ENCODE measurements at places on chromosomes 16 and 17. TPM values are rescaled to one million over a fixed set of nuclear protein-coding genes. Genes with fewer than 3 reads are reported as not detected.

- DNase-seq: no peak
These were observed 74.1 kb downstream of the MYH11 start for GRCh38 chr16:15782573-15783365.

GRCh38 chr16:48487287-48487686 lies 102.1 kb upstream of the SIAH1 start:
- no peak for DNase-seq

DNA sequence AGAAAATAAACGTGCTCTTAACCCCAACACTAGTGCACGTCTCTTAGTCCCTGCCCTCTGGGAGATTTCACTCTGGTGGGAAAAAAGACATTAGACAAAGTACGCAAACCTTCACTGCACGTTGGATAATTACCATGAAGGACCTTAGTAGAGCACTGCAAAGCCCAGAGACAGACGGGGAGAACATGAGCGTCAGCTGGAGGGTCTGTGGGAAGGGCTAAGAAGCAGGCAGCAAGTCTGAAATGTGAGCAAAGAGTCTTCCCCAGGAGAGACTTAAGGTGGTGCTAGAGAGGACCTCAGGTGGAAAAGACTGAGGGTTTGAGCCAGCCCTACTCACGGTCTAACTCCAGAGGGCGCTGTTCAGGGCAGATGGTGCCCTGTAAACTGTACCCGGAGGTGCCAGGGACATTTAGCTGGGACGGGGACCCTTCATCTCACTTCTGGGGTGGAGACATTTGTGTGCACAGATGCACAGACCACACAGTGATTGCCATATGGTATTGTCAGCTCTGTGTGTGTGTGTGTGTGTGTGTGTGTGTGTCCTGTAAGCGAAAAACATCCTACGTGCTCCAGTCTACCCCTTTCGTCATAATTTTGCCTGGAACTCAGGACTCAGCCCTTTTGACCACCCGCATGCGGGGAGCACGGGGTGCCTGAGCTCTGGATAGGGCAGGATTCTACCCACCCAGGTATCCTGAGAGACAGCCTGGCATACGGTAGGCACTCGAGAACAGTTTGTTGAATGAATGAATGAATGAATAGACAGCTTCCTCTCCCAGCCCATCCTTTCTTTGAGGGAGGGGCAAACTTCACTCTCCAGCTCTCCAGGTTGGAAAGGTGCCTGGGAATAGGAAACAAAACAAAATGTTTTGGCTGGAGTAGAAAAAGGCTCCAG lies 10.1 kb upstream of the STAC2 start:
- peak; percentile 89 for DNase-seq

- peak; percentile 87 for DNase-seq
These were observed 26.4 kb downstream of the EEF2K start for GRCh38 chr16:22232277-22233036.

Gene FBXW10
- polyA plus RNA-seq: 5.0 TPM

DNA sequence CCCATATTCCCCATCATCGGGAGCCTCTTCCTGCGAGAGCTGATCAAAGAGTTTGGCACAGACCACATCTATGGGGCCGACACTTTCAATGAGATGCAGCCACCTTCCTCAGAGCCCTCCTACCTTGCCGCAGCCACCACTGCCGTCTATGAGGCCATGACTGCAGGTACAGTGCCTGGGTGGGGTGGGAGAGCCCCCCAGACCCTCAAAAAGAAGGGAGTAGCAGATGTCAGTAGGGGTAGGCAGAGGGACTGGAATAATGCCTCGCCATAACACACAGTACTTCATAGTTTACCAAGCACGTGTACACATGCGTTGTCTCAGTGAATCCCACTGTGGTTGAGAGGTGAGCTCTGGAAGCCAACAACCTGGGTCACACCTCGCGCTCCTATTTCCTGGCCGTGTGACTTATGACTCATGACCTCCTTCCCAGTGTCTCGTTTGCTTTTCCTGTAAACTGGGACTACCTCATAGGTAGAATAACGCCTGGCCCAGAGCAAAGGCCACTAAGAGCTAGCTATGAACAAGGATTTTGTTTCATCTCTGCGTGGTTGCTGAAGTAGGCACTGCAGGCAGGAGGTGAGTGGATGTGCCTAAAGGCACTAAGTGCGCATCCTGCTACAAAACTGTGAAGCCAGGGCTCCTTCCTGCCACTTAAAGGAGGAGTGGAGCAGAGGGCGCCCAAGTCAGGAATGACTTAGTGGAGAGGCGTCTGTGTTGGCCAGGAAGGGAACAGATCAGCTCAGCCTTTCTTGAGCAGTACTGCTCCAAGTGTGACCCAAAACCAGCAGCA lies 5.2 kb downstream of the NAGLU start:
- DNase-seq: no peak

DNA sequence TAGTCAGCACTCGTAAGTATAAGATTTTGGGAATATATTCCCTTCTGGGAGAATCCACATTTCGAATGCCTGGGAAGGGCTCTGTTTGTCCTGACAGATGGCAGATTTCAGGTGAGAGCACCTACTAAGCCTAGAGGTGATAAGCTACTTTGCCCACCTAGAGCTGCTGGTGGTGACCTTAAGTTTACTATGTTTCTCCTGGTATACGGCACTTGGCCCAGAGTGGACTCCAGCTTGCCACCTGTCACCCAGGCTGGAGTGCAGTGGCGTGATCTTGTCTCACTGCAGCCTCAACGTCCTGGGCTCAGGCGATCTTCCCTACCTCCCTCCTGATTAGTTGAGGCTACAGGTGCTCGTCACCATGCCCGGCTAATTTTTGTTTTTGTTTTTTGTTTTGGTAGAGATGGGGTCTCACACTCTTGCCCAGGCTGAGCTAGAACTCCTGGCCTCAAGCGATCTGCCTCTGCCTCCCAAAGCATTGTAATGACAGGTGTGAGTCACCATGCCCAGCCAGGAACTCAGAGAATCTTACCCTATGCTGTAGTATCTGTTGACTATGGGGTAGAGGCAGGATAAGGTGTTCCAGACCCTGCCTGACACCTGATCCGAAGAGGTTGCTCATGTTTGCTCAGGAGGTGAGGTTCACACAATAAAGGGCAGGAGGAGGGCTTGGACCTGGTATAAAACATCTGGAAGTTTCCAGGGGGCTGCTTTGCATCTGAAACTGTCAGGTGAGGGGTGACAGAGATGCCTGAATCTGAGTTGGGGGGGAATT lies at the start of gene ZG16:
ZG16 (plus strand) TSS at position 681 of the 775 bp plus-strand sequence. CDS start 1,011 bp downstream, outside the sequence.
- no peak for DNase-seq

Gene ABHD15
- 15.8 TPM for polyA plus RNA-seq

- DNase-seq: peak; percentile 41
These were observed 7.4 kb downstream of the ELOB start for GRCh38 chr16:2769675-2770056.

DNA sequence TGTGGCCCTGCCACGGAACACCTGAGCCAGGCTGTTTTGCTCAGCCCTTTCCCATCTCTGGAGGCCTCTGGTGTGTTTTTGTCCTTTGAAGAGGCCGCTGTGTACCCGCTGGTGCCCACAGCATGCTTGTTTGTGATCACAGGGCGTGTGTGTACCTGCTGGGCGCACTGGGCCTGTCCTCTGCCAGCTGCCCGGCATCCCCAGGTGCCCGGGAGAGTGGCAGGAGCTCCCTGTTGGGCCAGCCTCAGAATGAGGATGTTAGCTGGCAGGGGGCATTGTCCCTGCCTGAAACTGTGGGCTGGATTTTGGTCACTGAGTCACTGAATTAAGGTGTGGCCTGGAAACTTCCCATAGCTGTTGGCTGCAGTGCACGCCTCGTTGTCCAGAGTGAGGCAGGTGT lies 31.1 kb downstream of the BAIAP2 start:
- DNase-seq: no peak

Gene AOC2
- polyA plus RNA-seq: 1.7 TPM

Gene TK2
- 13.9 TPM for polyA plus RNA-seq

- DNase-seq: no peak
These were observed 6.2 kb downstream of the KATNB1 start for GRCh38 chr16:57741660-57742191.

GRCh38 chr17:59425085-59425931 lies 93.9 kb downstream of the YPEL2 start:
- no peak for DNase-seq

- no peak for DNase-seq
These were observed 3.5 kb downstream of the PIPOX start for GRCh38 chr17:29046473-29046839.

DNA sequence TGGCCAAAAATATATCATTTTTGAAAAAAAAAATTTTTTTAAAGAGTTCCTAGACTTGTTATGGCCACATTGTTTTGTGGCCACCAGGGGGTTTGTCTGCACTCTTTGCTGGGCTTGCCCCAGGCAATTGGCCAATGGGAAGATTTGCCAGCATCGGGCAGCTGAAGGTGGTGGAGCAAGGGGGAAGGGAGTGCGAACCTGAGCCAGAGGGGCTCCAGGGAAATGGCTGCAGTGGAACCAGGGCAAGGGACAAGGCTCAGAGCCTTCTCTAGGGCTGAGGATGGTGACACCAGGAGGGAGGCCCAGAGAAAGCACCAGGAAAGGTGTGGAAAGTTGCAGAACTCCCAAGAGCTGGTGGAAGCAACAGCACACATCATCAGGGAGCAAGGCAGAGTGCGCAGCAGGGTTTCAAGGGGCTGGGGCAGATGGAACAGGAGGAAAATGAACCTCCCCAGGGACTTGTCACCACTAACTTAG lies 15.5 kb upstream of the CMIP start:
- DNase-seq: peak; percentile 72

- DNase-seq: no peak
These were observed 3.3 kb downstream of the STX4 start for GRCh38 chr16:31036691-31037090.

Gene TP53TG3B
- polyA plus RNA-seq: not detected

GRCh38 chr17:27804113-27804512 lies 3.8 kb upstream of the NOS2 start:
- DNase-seq: no peak

DNA sequence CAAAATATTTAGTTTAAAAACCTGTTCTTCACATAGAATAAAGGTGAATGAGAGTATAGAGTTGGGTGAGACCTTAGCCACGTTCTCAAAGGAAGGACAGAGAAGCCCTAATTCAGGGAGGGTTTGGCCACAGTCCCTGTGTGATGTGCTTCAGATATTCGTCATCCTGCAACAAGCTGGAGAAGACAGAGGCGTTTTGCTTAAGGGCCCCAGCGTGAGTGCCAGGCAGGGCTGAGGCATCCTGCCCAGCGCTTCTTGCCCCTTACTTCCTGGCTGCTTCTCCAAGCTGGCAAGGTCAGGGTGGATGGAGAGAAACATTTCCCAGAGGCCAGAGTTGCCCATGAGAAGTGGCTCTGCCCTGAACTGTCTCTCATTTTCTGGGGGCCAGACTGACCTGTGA lies 46.9 kb downstream of the AXIN2 start:
- DNase-seq: no peak

Gene ZC3H7A
- 39.1 TPM for polyA plus RNA-seq

Gene CDH3
- polyA plus RNA-seq: 0.34 TPM

- DNase-seq: no peak
These were observed 31.6 kb downstream of the ABCC3 start for GRCh38 chr17:50666316-50666715.

GRCh38 chr16:88453611-88454522 lies 787 bp downstream of the ZFPM1 start:
- no peak for DNase-seq

DNA sequence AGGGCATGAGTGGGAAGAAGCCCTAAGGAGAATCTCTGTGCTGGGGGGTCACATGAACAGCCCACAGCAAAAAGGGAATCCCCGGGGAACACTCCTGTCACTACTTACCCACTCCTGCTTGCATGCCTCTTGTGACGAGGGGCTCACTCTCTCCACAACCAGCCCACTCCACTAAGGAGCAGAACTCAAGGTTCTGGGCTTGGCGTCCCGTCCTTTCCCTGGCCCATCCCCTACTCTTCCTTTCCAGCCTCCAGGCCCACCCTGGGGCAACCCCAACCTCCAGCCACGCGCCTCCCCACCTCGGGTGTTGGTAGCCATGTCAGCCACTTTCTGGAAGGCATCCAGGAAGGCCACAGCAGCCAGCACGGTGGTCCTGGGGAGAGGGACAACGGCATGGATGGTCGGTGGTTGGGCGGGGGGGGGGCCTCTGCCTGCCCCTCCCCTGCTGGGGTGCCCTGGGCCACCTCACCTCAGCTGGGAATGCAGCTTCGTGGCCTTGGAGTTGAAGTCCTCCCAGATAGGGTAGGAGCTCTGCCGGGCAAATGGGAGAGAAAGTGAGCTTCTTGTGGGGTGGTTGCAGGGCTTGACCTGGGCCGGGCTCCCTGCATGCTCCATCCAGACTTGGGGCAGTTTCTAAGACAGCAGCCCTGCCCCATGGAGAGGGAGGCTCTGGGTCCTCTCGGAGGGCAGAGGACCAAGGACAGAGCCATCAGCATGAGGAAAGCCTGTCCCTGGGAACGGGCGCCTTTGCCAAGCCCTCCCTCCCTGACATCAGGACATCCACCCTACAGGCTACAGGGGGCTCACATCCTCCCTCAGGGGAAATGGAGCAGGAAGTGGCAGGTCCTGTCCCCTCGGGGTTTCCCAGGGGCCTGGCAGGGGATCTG lies 5.1 kb downstream of the MTSS2 start:
- no peak for DNase-seq

DNA sequence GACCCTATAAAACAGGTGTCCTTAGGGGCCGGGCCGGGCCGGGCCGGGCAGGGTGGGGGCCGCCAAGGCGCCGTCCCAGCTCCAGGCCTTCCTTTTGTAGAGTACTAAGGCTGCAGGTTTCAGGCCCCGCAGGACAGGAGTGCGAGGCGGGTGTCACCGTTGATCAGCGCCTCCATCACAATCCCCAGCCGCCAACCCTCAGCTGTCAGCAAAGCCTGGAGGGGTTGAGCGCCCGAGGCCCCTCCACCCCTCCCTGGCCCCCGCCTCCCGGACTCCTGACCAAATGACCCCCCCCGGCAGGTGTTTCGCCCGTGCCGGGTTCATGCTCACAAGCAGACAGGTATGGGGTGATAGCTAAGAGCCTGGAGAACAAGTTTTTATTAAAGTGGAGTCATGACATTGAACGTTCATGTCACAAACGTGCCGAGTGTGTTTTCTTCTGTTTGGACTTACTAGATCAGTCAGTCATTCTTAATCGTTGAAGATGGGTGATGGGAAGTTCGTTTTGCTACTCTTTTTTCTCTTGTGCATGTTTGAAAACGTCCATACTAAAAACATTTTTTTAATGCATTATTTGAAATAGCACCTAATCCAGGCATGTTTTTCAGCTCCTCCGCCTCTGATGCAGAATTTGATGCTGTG lies 534 bp downstream of the ARL2BP start:
- no peak for DNase-seq

Gene NR1D1
- polyA plus RNA-seq: 3.0 TPM

- no peak for DNase-seq
These were observed 22.4 kb upstream of the HERPUD1 start for GRCh38 chr16:56909527-56909979.

Measured in A549 (cell line).